Activated naive CD4-positive, alpha-beta T cell treated with anti-CD3 and anti-CD28 coated beads, Interleukin-2, amount 10 ng/mL, durations not matched to agents 7 days and 5 days (primary cell): ENCODE measurements at places on chromosomes 1 and 21.

DNA sequence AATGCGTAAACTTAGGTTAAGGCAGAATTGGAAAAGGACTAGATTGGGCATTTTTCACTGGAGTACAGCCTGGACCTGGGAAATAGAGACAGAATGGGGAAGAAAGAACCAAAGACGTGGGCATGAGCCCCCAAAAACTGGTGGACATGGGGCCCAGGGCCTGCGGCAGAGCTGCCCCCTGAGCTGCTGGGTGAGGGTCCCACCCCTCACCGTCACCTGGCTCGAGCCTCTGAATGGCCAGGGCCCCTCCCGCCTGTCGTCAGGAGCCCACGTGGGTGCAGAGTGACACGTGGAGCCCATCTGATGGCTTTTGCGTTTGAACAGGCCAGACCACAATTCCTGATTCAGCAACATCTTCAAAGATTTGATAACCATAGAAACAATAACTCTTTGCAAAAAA is 360.9 kb upstream of the VAMP3 start:
- no peaks in the 10 kb centered on the region for H3K36me3 ChIP-seq
- no peak for DNase-seq
- H3K27me3 ChIP-seq, result no peaks in the 10 kb centered on the region
- H3K4me3 ChIP-seq, result no peak overlapping the region
- H3K27ac ChIP-seq, result no peak overlapping the region

DNA sequence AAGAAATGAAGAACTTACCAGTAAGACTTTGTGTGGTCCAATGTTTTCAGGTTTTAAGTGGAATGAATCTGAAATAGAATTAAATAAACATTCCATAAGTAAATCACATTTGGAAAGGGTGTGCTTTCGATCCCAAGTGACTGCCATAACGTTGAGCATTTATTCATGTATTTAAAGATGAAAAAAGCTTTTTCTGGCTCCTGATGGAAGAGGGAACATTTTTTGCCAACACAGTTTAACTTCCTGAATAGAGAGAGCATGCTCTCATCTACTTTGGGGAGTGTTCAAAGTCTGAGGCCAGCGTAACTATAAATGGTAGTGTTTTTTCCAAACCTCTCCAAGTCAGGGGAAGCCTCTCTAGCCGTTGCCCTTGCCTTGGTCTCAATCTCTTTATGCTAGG is 55.8 kb downstream of the GNG12 start:
- no peaks in the 10 kb centered on the region for H3K4me1 ChIP-seq
- DNase-seq, result no peak
- no peak overlapping the region for H3K27ac ChIP-seq

GRCh38 chr1:151612501-151613281 is 841 bp downstream of the SNX27 start:
- peak overlapping the region; percentile 76 for H3K27ac ChIP-seq
- DNase-seq, result peak; percentile 59
- peaks cover 9% of the 10 kb centered on the region for H3K27me3 ChIP-seq
- H3K4me3 ChIP-seq, result peak overlapping the region; percentile 92
- peaks cover 11% of the 10 kb centered on the region for H3K36me3 ChIP-seq

DNA sequence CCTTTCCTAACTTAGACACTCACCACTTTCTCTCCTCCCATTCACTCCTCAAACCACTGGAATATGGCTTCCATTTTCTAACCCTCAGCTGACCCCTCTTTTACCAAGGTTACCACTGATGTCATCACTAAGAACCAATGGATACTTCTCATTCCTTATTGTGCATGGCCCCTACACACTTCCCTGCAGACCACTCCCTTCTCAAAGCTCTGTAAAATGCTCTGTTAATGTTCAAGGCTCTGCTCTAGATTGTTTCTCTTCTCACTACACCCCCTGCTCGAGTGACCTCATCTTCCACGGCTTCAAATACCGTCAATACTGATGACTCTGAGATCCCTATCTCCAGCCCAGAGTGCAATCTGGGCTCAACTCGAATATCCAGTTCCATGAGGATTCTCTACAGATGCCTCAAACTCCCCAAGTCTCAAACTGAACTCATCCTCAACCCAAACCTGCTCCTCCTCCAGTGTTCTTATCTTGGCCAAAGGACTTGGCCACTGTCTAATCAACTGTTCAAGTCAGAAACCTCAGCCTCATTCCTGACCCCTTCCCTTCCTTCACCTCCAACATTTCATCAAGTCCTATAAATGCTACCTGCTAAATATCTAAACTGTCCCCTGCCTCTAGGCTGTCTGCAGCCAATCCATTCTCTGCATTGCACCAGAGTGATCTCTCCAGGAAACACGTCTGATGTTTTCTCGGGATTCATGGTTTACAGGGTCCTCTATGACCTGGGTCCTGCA is 41.3 kb upstream of the BMP8B start:
- peaks cover 32% of the 10 kb centered on the region for H3K27me3 ChIP-seq
- no peak for DNase-seq
- H3K4me3 ChIP-seq, result no peak overlapping the region
- no peaks in the 10 kb centered on the region for H3K4me1 ChIP-seq

GRCh38 chr1:187396226-187396625 is 567.5 kb downstream of the PLA2G4A start:
- DNase-seq, result no peak
- H3K4me3 ChIP-seq, result no peak overlapping the region
- H3K36me3 ChIP-seq, result no peaks in the 10 kb centered on the region
- no peak overlapping the region for H3K27ac ChIP-seq
- H3K4me1 ChIP-seq, result no peaks in the 10 kb centered on the region

GRCh38 chr1:50832167-50832566 is 127.9 kb downstream of the FAF1 start:
- H3K36me3 ChIP-seq, result peaks cover 17% of the 10 kb centered on the region
- no peaks in the 10 kb centered on the region for H3K27me3 ChIP-seq
- H3K4me1 ChIP-seq, result no peaks in the 10 kb centered on the region

- no peaks in the 10 kb centered on the region for H3K27me3 ChIP-seq
- H3K36me3 ChIP-seq, result no peaks in the 10 kb centered on the region
- no peak for DNase-seq
- H3K4me3 ChIP-seq, result no peak overlapping the region
- H3K4me1 ChIP-seq, result no peaks in the 10 kb centered on the region
Measured at GRCh38 chr21:39730418-39731157, 14.4 kb upstream of the IGSF5 start.

DNA sequence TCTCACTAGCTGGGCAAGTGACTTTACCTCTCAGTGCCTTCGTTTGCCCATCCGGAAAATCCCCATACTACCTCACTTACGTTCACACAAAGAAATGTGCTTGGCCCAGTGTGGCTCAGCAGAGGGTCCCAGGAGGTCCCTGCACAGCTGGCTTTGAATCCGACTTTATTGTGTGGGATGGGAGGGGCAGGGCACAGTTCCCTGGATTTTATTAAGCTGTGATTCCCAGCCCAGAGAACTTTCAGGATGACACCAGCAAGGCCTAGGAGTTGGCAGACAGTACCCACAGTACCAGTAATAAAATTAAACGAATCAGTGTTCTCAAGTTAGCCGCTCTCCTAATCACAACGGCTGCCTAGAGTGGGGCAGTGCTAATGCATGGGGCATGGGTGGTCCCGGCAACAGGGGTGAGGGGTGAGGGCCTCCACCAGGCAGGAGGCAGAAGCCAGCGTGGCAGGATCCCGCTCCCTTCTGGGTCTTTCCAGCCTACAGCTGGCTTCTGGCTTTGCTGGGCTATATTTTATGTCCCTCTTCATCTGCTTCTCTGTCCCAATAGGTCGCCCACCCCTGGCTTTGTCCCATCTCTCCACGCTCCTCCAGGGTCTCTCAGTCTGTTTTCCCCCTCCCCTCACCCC is 74.9 kb downstream of the VWA5B1 start:
- H3K4me1 ChIP-seq, result no peaks in the 10 kb centered on the region
- DNase-seq, result no peak
- H3K27ac ChIP-seq, result no peak overlapping the region
- no peak overlapping the region for H3K4me3 ChIP-seq

DNA sequence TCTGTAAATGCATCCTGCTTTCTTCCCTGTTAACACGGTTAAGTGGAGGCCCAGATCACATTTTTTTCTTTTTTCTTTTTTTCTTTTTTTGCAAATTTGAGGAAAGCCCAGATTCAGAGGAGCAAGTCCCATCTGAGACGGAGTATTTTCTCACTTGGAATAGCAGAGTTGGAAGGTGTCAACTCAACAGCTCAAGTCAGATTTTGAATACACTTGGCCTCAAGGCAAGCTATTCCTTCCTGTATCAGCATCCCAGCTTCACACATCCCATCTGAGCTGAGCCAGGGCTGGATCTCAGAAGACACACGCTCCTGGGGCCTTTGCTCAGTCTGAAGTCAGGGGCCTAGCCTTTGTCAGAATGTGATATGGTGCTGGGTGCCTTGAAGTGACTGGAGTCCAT is 11.5 kb upstream of the TNR start:
- H3K27me3 ChIP-seq, result no peaks in the 10 kb centered on the region
- no peak for DNase-seq
- H3K4me1 ChIP-seq, result no peaks in the 10 kb centered on the region
- no peaks in the 10 kb centered on the region for H3K36me3 ChIP-seq
- H3K4me3 ChIP-seq, result no peak overlapping the region
- no peak overlapping the region for H3K27ac ChIP-seq

DNA sequence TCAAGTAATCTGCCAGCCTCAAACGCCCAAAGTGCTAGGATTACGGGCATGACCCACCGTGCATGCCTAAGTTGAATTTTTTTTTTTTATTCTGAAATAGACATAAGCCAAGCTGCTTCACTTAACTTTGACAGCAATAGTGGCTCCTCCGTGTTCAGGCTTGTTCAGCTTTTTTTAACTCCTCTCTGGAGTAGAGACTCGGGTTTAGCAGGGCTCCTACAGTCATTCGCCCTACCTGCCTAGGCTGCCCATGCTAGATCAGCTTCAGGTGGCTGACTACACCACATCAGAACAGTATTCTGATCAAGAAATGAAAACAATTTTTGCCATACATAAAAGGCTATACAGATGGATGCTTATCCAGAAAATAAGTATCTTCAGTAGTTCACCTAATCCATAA is 14.7 kb downstream of the ARID4B start:
- no peaks in the 10 kb centered on the region for H3K27me3 ChIP-seq
- H3K4me3 ChIP-seq, result peak overlapping the region; percentile 16
- H3K36me3 ChIP-seq, result peaks cover 11% of the 10 kb centered on the region
- peaks cover 56% of the 10 kb centered on the region for H3K4me1 ChIP-seq

GRCh38 chr1:93690921-93691789 is 9.5 kb upstream of the BCAR3 start:
- DNase-seq, result no peak
- H3K27ac ChIP-seq, result no peak overlapping the region
- no peak overlapping the region for H3K4me3 ChIP-seq

DNA sequence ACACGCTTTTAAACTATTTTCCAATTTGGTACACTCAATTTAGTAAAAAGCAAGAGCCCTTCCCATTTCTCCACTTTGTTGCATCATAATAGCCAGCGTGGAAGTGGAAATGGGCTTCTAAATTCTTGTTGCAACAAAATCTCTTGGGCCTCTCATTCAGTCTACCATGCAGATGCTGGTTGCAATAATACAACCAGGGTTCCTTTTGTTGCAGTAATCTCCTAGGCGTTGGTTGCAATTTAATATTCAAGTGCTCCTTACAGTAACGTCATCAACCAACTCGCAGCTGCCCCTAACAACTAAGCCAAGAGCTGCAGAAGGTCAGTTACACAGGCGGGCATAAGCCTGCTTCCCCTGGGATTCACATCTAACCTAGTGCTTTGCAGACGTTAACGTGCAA is 2.7 kb upstream of the HDGF start:
- no peaks in the 10 kb centered on the region for H3K27me3 ChIP-seq
- peaks cover 16% of the 10 kb centered on the region for H3K36me3 ChIP-seq
- no peak overlapping the region for H3K4me3 ChIP-seq
- no peak overlapping the region for H3K27ac ChIP-seq
- no peak for DNase-seq
- H3K4me1 ChIP-seq, result peaks cover 36% of the 10 kb centered on the region

DNA sequence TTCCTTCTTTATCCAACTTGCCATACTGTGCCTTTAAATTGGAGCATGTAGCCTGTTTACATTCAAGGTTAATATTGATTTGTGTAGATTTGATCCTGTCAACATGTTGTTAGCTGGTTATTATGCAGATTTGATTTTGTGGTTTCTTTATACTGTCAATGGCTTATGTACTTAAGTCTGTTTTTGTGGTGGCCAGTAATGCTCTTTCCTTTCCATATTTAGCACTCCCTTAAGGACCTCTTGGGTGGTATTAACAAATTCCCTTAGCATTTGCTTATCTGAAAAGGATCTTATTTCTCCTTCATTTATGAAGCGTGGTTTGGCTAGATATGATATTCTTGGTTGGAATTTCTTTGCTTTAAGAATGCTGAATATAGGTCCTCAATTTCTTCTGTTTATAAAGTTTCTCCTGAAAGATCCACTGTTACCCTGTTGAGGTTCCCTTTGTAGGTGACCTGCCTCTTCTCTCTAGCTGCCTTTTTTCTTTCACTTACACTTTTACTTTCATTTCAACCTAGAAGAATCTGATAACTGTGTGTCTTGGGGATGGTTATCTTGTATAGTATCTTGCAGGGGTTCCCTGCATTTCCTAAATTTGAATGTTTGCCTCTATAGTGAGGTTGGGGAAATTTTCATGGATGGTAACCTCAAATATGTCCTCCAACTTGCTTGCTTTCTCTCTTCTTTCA is 86.9 kb upstream of the NEGR1 start:
- peaks cover 2% of the 10 kb centered on the region for H3K4me1 ChIP-seq
- DNase-seq, result no peak
- H3K4me3 ChIP-seq, result no peak overlapping the region
- no peaks in the 10 kb centered on the region for H3K36me3 ChIP-seq

GRCh38 chr1:94011709-94012595 is 102.7 kb upstream of the GCLM start:
- H3K36me3 ChIP-seq, result no peaks in the 10 kb centered on the region
- H3K27me3 ChIP-seq, result peaks cover 43% of the 10 kb centered on the region
- DNase-seq, result no peak

- no peaks in the 10 kb centered on the region for H3K4me1 ChIP-seq
- H3K27ac ChIP-seq, result no peak overlapping the region
- H3K4me3 ChIP-seq, result no peak overlapping the region
Measured at GRCh38 chr1:14138135-14138506, 438.1 kb downstream of the PRDM2 start.

- H3K4me1 ChIP-seq, result no peaks in the 10 kb centered on the region
- no peaks in the 10 kb centered on the region for H3K36me3 ChIP-seq
- DNase-seq, result peak; percentile 45
- no peak overlapping the region for H3K4me3 ChIP-seq
- H3K27ac ChIP-seq, result no peak overlapping the region
- H3K27me3 ChIP-seq, result no peaks in the 10 kb centered on the region
Measured at GRCh38 chr21:18499761-18500376, 96.3 kb upstream of the TMPRSS15 start.

DNA sequence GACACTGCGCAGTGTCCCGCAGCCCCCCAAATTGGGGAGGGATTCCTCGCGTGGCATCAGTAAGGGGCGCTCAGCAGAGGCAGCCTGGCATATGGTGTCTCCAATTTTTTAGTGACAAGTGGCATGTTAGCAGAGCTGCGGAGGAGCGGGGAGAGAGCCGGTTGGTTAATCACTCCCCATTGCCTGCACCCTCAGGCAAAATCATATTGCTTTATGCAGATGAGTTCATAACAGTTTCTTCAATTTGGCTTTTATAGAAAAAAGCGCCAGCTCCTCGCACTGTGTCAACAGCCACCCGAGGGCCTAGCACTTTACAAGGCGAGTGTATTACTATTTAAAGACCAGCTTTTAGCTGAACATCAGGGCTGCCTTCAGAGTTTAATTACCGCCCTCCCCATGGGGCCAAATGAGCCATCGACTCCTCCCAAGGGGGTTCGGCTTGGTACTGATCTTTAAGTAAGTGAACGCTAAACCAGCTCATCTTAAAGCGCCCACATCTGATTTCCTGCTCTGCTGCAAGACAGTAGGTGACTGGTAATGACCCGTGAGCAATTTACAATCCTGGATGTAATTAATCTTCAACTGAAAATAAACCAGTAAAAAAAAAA is 298.9 kb downstream of the DSCAM start:
- no peak for DNase-seq
- no peak overlapping the region for H3K4me3 ChIP-seq
- H3K27ac ChIP-seq, result no peak overlapping the region
- H3K36me3 ChIP-seq, result no peaks in the 10 kb centered on the region
